ENCODE measurements at places on chromosomes 13 and 19.

- no peak for DNase-seq
Measured at GRCh38 chr13:22765547-22765946, 415.2 kb upstream of the SGCG start.

- DNase-seq: no peak
Measured at GRCh38 chr13:50119591-50119990, 104.3 kb downstream of the KCNRG start.

- DNase-seq: no peak
Measured at GRCh38 chr13:24355103-24355502, 45.7 kb downstream of the C1QTNF9 start.

- DNase-seq: no peak
Measured at GRCh38 chr13:63954683-63955082, 2539.0 kb upstream of the PCDH20 start.

- no peak for DNase-seq
Measured at GRCh38 chr13:61779456-61779855, 363.8 kb upstream of the PCDH20 start.

DNA sequence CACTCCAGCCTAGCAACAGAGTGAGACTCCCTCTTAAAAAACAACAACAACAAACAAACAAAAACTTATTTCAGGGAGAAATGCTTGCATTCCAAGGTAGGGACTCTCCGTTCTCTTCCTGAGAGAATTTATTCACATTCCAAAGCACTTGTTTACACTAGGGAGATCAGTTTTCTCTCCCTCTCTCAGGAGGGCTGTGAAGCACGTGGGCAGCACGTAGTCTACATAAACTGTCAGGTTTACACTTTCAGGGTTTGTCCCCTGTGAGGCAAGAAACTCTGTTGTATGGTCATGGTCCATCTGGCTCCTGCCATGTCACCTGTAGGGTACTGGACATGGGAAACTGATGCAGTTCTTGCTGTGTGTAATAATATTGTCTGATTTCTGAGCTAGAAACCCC is 31.6 kb downstream of the WDR87 start:
- DNase-seq: no peak

- no peak for DNase-seq
Measured at GRCh38 chr13:113862931-113863523, 849 bp downstream of the GAS6 start.

- DNase-seq: peak; percentile 50
Measured at GRCh38 chr19:27793128-27793643, 1419.8 kb downstream of the UQCRFS1 start.

DNA sequence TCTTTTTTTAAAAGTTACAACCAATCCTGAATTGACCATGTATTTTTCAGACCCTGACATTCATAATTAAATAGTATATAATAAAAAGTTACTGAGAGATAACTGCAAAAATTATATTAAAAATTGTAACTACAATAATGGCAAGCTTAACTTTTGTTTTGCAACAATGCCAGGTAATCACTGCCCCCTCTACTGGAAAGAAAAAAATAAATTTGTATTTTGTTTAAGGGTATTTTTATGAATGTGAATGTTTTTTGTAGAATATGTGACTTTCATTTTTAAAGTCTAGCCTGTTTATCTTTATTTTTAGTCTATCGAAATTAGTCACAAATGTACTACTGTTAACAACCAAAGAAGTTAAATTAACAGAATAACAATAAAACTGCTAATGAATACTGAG is 21.7 kb downstream of the MRPS31 start:
- no peak for DNase-seq

DNA sequence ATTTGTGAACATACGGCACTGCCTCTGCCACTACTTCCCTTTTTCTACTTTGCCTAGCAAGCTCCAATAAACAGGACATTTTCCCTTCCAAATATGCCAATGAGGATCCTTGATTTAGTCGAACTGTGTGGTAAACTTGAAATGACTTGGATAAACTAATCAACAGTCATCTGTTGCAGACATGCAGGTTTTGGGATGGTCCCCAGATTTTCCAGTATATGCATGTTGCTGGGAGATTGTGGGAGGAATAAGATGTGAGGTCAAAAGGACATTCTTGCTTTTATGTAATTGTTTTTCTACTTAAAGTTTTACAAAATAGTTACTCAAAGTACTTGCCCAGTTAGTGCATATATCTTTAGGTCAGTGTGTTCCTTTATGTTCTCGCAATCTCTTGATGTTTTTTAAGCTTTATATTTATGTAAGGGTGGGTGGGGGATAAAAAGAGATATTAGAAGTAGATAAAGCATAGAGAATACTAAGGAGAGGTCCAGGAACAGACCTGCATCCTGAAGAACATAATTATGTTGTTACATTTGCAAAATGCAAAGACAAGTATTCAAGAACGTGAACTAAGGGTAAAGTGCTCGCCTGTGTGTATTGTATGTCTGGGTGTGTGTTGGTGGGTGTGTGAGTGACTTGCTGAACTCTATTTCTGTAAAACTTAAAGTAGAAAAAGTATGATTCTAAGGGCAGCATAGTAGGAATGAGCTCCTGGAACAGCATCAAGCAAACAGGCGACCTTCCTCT is 88.4 kb upstream of the OXGR1 start:
- DNase-seq: no peak

- DNase-seq: no peak
Measured at GRCh38 chr13:108955741-108956140, 326.3 kb downstream of the MYO16 start.

DNA sequence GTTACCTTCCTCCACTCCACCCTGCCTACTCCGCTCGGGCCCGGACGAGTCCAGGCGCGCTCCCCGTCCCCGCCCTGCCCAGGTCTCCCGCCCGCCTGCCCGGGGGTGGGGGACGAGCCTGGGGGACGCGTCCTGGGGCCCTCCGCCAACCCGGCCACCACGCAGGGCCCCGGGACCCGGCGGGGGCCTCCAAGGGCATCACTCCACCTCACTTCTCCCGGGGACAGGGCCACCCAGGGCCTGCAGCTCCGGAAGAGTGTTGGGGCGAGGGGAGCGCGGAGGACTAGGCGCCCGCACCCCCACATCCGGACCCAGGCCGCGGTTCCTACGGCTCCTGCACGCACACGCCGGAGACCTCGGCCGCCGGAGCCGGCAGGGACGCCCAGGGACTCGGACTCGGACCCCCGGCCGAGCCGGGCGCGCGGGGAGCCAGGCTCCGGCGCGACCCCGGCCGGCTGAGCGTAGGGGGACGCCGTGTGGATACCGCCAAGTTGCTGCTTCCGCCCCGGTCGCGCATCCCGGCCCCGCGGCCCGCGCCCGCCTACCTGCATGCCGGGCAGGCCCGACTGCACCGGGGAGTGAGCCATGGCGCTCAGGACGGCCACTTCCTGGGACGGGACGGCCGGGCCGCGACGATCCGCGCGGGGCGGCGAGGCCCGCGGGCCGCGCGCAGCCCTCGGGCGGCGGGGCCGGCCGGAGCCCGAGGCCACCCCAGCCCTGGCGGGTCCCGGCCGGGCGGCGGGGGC is 534 bp downstream of the STK24 start:
- DNase-seq: peak; percentile 7

Data from stimulated activated CD4-positive, alpha-beta T cell treated with anti-CD3 and anti-CD28 coated beads, Interleukin-15, amount 100 ng/mL, for 1 hour (primary cell).